HFFc6 (cell line): ENCODE measurements at places on chromosomes 12 and 14.

GRCh38 chr12:100991102-100991501 is 196.5 kb downstream of the ANO4 start:
- DNase-seq, result no peak

- DNase-seq, result no peak
These were observed 24.9 kb upstream of the JDP2 start for GRCh38 chr14:75402867-75403413.

- no peak for DNase-seq
These were observed 4.1 kb downstream of the ETFBKMT start for GRCh38 chr12:31663576-31663975.

DNA sequence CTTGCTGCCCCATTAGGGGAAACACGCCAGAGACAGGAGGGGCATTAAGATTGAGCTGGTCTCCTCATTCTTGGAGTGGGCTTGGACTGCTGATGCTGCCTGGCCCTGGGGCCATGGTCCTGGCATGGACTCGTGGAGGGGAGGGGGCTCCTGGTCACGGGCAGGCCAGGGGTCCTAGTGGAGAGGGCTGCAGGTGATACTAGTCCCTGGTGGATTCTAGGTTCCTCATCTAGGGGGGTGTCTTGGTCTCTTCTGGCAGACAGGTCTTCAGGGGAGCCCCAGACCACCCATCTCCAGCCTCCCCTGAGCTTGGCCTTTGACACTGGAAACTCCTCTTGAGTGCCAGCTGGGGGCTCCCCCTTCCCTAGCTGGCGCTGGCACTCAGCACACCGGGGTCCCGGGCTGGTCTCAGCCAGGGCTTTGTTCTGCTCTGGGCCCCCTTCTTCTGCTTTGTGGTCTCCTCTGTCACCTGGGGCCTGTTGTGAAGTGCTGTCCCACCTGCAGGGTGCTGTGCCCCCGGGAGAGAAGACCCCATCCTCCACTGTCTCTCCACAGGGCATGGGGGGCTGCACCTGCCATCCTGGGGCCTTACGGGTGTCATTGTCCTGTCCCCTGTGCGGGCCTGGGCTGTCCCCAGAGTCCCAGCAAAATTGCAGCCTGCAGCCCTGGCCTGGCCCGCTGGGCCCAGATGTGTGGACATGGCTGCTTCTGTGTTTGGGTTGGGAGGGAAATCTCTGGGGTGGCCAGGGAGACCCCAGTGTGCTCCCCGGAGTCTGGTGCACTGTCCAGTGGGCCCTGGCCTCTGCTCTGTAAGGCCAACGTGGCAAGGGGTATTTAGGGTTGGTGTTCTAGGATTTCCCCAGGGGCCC is 2.3 kb downstream of the KIF26A start:
- no peak for DNase-seq

DNA sequence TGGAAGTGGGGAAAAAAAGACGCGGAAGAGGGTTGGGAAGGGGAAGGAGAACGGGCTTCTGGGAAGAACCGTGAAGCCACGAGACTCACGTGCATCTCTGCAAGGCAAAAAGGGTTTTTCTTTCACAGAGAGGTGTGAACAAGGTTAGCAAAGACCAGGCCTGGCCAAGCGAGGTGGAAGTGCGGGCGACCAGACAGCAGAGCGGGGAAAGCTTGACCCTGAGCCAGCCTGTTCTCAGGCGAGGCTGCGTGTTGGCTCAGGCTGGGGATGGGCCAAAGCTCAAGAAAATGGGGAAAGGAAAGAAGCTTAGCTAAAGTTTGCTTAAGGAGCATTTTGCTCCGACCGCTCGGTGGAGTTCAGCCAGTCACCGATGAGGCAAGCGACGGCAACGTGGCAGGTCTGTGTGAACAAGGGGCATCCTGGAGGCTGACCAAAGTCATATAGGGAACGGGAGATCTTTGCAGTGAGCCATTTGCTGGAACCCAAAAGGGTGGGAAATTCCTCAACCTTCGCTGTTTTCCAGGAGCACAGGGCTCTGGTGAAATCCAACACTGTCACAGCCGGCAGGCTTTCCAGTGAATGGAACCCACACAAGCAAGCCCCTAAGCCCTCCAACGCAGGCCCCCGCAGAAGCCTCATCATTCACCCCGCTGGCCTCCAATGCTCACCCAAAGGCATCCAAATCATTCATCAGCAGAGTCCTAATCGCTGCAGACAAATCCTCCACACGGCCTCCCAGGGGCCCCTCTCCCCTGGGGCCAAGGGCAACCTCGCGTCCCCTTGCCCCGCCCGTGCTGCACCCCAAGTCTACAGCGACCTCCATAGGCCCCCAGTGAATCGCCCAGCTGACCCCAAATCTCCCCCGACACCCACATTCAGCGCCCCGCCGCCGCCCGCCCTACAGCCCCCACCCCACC is 754 bp downstream of the ZNF605 start:
- DNase-seq, result peak; percentile 53

DNA sequence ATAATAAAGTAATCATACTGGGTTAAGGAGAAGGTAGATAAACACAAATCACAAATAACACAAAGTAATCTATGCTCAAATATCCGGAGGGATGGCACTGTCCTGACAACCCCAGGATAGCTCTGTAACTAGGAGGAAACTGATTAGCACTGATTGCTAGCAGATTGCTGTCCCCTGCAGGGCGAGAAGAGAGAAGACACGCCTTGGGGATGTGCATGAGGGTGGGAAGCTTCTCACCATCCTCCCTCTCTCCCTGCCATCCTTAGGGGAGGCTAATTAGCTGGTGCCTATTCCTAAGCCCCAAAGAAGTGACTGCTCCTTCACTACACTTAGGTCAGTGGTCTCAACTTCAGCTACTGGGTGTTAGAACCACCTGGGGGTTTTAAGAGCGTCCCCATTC is 27.0 kb upstream of the TMEM260 start:
- DNase-seq, result no peak

- no peak for DNase-seq
These were observed 17.1 kb downstream of the ASCL4 start for GRCh38 chr12:107791465-107792089.

- DNase-seq, result no peak
These were observed 84.6 kb downstream of the ARL6IP4 start for GRCh38 chr12:123064885-123065619.

GRCh38 chr14:102694530-102695166 is 82.6 kb upstream of the TRAF3 start:
- DNase-seq, result peak; percentile 52

DNA sequence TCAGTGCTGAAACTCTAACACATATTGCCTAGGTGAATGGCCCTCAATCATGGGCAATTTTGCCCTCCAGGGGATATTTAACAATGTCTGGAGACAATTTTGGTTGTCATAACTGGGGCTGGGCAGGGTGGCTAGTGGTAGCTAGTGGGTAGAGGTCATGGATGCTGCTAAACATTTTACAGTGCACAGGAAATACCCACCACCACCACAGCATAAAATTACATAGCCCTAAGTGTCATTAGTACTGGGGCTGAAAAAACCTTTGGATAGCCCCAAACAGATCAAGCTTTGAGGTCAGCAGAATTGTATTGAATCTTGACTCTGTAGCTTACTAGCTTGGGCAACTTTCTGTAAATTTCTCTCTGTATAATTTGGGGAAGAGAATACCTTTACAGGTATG is 758.0 kb downstream of the BCL11B start:
- no peak for DNase-seq

DNA sequence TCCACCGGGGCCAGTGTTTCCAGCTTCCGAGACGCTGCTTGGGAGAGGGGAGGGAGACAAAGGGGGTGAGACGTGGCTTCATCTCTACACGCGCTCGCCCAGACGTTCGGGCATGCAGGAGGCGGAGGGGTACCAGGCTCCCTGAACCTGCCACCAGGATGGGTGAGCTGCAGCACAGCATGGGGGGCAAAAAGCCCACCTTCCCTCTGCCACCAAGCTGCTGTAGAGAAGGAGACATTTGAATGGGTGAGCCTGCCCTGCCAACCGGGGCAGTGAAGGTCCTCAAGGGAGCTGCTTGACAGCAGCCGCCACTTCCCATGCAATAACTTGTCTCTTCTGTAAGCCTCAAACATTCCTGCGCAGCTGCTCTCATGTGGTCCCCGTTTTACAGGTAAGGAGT is 78.4 kb upstream of the DICER1 start:
- DNase-seq, result no peak

DNA sequence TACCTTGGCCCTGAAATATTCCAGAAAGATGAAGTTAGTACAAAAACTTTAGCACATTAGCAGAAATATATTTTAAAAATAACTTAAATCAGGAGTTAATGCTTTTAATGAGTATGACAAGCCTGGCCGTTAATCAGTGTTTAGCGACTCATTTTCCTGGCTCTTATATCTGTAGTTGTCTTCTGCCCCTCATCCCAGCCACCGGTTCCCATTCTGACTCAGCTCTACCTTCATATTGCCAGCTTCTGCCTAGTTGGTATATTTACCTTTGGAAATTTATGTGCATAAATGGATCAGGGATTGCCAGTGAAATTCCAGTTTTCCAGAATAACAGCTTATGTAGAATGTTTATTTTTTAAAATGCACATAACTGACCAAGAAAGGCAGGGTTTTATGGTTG is 79.9 kb downstream of the ERGIC2 start:
- no peak for DNase-seq

DNA sequence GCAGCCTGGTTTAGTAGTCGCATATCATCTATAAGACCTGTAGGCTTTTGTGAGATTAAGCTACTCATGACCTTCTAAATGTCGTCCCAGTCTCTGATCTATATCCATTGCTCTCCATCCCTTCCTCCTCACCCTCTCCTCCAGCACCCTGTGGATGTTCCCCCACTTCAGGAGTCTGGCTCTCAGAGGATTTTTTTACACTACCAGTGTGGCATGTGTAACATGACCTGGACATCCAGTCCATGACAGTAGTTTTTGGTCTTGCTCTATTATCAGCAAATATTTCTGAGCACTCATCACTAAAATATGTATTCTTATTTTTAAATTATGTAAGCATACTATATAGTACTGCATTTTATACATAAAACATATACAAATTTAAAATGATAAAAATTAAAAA is 142.1 kb downstream of the DYRK2 start:
- no peak for DNase-seq

DNA sequence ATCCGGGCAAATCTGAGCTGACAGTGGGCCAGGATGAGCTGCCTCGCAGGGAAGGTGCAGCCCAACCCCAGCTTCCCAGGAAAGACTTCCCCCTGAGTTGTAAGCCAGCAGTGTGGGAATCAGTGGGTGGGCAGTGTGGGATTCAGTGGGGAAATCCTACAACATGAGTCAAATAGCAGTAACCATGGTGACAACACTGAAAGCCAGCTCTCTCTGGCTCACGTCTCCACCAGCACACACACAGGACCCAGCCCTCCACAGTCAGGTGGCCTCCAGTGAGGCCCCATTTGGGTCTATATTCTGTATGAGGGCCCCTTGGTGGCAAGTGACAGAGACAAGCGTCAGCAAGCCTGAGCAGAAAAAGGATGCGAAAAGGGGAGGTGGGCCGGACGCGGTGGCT is 6.0 kb upstream of the LGALS3 start:
- peak; percentile 82 for DNase-seq

- DNase-seq, result no peak
These were observed 147.0 kb upstream of the SYT10 start for GRCh38 chr12:33586576-33586975.

DNA sequence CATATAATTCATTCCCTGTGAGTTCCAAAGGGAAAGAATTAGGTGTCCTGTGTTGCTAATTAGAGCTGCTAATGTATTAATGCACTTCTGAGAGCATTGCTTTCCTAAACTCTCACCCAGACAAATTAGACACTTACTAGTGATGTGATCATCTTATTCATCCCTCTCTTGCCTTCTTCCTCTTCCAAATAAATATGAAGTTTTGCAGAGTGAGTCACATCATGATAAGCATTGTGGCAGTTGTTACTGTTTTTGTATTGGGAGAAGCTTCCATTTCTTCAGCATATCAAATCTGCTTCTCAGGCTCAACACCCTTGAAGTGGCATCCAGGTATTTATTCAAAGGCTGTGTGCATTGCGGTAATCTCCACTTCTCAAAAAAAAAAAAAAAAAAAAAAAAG is 37.3 kb upstream of the E2F7 start:
- DNase-seq, result peak; percentile 70

DNA sequence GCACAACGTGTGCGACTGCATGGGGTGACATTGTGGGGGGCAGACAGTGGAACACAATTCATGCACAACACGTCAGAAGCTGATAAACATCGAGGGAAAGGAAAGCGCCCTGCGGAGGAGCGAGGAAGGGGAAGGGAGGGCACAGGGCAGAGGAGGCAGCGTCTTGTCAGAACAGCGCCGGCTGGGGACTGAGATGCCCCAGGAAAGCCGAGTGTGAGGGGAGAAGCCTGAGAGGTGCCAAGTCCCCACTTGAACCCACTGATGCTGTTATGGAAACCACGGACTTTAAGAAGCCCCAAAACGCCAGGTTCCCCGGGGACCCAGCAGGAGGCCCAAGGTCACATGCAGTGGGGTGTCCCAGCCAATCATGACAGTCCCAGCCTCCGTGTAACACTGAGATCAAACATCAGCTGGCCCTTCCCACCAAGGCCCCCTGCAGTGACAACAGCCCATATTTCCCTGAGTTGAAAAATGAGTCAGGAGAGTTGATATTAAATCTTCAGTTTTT is 70.0 kb downstream of the GALNT9 start:
- DNase-seq, result no peak

DNA sequence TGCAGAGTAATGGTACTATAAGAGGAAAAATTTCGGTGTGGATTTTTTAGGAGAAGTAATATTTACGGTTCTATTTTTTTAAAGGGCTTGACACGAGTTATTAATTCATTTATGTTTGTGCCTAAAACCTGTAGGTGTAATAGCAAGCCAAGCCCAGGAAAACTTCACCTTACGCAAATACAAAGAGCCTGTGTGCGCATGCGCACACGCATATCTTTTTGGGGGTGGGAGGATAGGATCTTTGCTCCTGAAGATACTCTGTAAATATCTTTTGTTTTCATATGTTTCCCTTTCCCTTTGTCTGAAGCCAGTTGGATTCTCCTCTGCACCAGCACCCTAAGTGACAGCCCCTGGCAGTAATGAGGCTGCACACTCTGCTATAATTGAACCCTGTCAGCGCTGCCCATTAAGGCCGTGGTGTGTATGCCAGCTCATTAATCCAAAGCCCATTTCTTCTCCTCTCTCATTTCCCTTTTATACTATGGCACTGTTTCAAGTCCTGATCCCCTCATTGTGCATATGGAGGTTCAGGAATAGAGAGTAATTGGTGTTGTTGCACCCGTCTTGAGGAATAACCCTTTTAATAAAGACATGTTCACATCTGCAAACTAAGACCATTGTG is 327.2 kb upstream of the E2F7 start:
- DNase-seq, result no peak

- no peak for DNase-seq
These were observed 95.2 kb downstream of the GTF2A1 start for GRCh38 chr14:81125536-81125935.
